ENCODE measurements at places on chromosomes 5 and 9. TPM values are rescaled to one million over a fixed set of nuclear protein-coding genes. Genes with fewer than 3 reads are reported as not detected.

PCDHGC4 gene
- total RNA-seq = not detected

SSBP2 gene
- total RNA-seq = 23.7 TPM

WNT8A gene
- total RNA-seq = not detected

UGT3A1 gene
- total RNA-seq = not detected

DNAH5 gene
- 2.4 TPM for total RNA-seq

HNRNPA0 gene
- total RNA-seq = 83.7 TPM

TAF11L5 gene
- not detected for total RNA-seq

PHF24 gene
- total RNA-seq = not detected

SURF6 gene
- 23.3 TPM for total RNA-seq

ASTN2 gene
- total RNA-seq = 25.2 TPM

DNA sequence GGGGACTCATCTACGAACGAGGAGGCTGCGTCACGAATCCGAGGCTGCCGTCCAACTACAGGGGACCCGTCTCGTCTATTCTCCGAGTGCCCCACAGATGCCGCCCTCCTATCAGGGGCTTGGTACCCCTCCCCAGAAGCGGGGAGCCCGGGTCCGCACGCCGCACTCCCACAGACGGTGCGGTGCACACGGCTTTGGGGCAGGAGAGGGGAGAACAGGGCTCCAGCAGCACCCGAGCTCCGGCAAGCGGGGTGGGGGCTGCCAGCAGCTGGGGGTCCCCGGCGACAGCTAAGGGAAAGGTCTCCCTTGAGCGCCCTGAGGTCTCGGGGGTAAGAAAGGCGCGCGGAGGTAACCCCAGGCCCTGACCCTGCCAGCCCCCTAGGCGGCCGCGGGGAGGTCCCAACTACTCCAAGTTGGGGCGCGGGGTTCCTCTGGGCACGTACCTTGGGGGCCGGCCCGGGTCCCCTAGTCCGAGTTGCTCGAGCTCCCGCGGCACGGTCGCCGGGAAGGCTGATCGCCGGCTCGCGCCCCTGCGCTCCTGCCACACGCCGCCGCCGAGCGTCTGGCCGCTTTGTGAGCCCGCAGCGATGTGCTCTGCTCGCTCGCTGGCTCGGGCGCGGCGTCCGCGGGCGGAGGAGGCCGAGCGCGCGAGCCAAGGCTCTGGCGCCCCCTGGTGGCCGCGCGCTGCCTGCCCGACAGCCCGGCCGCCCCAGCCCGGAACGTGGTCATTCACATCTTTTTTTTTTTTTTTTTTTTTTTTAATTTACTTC lies at the start of gene SPOCK1:
Gene SPOCK1 (minus strand): TSS at position 591 of the 770 bp plus-strand sequence.
- DNase-seq = peak; percentile 76

- DNase-seq = no peak
Observed at GRCh38 chr9:128051932-128052709, 15.0 kb downstream of the NAIF1 start.

DNA sequence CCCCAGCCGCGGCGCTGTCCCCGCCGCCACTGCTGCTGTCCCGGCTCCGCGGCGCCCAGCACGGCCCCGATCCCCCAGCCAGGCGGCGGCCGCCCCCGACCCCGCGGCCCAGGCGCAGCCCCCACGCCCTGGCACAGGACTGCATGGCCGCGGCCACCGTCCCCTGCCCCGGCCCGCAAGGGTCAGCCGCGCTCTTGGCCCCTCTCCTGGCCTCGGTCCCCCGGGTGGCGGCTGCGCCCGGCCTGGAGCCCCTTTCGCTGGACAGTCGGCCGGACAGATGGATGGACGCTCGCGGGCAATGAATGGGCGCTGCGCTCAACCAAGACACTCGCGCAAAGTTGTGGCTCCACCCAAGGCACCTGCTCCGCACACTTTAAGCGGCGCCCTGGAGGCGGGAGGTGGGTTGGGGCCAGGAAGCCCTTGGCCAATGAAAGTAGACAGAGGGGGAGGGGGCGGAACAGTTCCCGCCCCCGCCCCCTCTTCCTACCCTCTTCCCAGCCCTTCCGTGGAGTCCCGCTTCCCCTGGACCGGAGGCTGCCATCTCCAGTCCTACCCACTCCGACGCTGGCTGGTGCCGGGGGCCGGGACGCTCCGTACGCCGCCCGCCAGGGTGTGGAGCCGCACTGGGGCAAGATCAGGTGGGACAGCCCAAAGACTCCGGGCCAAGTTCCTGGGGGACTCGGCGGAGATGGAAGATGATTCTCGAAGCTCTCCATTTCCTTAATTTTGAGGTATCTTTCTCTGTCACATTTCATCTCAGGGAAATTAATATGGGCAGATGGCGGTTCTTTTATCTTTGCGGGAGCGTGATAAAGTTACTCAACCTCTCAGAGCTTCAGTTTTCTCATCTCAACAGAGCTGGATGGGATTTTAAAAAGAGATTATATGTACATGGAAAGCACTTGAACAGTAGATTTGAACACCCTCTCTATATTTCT lies at the start of gene GLDC:
Gene GLDC (minus strand): TSS at position 375 of the 938 bp plus-strand sequence. CDS start 230 bp downstream, at position 145.
- DNase-seq = peak; percentile 84

DNA sequence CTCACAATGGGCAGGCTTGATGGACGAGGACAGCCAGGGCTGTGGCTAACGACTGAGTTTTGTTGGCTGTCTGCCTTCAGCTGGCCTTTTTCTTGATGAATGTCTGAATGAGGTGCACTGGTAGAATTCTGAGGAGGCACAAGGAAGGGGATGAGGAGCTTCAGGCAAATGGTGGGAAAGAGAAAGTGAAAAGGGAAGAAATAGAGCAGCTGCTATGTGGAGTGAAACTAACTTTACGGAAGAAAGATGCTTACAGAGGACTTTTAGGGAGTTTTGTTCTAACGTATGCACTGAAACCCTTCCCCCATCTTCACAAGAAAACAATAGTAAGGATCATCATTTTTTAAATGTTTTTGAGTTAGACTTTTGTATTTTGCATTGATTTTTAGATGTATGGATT lies 45.3 kb downstream of the OR2K2 start:
- DNase-seq = no peak

DNA sequence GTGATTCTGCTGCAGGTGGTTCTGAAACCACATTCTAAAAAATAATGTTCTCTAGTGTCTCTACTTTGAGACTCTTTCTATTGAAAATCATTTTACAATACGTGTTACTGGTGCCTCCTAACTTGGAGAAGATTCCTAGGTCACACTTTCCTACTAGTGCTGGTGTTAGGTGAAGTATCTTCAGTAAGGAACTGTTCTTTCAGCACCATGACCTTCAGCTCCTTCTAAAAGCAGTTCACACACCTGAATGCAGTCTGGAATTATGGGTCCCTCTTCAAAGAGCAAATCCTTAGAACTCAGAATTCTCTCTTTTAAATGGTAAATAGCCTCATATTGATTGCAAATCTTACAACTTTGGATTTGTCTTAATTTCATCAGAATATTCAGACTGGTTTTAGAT lies 10.6 kb upstream of the DPYSL3 start:
- DNase-seq = no peak

- DNase-seq = no peak
Observed at GRCh38 chr9:126932871-126933321, 18.3 kb downstream of the RALGPS1 start.

- DNase-seq = no peak
Observed at GRCh38 chr9:89347651-89348050, 29.4 kb downstream of the SECISBP2 start.

GRCh38 chr9:69376651-69377050 lies 51.6 kb downstream of the ENTREP1 start:
- DNase-seq = no peak

GRCh38 chr5:151615431-151615830 lies 24.3 kb upstream of the FAT2 start:
- no peak for DNase-seq

GRCh38 chr5:114857941-114858551 lies 311.7 kb downstream of the TRIM36 start:
- no peak for DNase-seq
